Muscle of leg (tissue), 16 donors: ENCODE measurements at places on chromosomes 1 and 21. TPM values are rescaled to one million over a fixed set of nuclear protein-coding genes. Genes with fewer than 3 reads are reported as not detected.

The S100A7A gene
- total RNA-seq, result not detected

The IL22RA1 gene
- total RNA-seq, result not detected

The DIRAS3 gene
- total RNA-seq, result 3.5 TPM

The IKBKE gene
- total RNA-seq, result 3.4 TPM

The TCEA3 gene
- 245 TPM for total RNA-seq

The SPEN gene
- 22.8 TPM for total RNA-seq

The TFF1 gene
- not detected for total RNA-seq

The CAPN8 gene
- 0.58 TPM for total RNA-seq

The GBP7 gene
- 0.04 TPM for total RNA-seq

The MEF2D gene
- total RNA-seq, result 16.8 TPM

The AMIGO1 gene
- total RNA-seq, result 12.3 TPM

The KCNA2 gene
- 0.75 TPM for total RNA-seq

The MROH7 gene
- total RNA-seq, result 4.3 TPM

The PTPN22 gene
- total RNA-seq, result 0.35 TPM
